ENCODE measurements at places on chromosomes 5 and 9.

- no peak for DNase-seq
Measured at GRCh38 chr5:149604321-149604720, 23.0 kb downstream of the ARHGEF37 start.

GRCh38 chr9:127676638-127677037 is 30.1 kb upstream of the CFAP157 start:
- no peak for DNase-seq

DNA sequence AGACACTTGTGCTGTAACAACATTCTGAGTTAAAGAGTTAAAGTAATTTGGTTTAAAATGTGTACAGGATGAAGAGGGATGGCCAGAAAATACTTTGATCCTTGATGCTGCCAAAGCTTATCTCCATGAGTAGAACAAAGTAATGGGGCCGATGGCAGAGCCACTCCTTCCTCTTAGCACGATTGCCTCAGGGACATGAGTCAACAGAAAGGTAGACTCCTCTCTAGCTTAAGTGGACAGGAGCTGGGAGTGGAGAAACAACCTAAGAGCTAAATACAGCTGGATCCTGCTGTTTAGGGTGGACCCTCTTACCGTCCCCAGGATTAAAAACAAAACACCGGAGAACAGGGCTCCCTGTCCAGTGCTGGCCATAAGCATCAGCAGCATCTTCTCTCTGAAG is 267.3 kb downstream of the IRX1 start:
- no peak for DNase-seq

DNA sequence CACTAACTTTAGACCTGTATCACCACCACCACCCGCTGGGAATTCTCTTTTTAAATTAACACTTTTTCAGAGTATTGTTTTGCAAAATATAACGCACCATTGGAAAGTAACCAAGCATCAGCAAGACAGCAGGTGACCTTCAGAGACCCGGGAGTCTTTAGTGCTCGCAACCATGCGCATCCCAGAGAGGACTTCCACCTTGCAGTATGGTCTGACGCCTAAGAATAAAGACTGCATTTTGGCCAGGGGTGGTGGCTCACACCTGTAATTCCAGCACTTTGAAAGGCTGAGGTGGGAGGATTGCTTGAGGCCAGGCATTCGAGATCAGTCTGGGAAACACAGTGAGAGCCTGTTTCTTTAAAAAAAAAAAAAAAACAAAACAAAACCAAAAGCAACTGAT is 113.8 kb downstream of the MED27 start:
- no peak for DNase-seq

- no peak for DNase-seq
Measured at GRCh38 chr5:131064669-131065371, 100.2 kb downstream of the HINT1 start.

DNA sequence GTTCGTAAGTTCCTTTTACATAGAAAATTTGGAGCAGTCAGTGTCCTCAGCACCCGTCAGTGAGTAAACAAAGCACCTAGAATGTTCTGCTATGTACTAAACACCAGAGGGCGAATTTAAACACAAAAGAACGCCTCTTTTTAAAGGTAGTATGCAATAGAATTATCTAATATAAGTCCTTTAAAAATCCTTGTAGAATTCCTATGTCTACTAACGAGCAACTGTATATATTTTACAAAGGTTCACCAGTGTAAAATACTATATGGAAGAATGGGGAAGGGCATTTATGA is 499 bp upstream of the TMEM232 start:
- DNase-seq = no peak

DNA sequence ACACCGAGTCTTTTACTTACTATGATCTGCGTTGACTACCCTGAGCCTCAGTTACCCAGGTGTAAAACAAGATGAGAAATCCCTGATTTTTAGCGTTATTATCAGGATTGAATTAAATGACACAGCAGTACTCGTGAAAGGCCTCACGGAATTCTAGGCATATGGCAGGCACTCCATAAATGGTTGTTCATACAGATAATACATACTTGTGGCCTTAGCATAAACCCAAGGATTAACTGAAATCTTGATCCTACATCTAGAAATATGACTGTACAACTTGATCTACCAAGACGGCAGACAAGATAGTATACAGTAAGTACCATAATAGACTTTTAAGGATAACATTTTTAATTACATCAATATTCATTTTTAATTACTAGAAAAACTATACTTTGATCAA is 409.8 kb downstream of the BNC2 start:
- DNase-seq = no peak

DNA sequence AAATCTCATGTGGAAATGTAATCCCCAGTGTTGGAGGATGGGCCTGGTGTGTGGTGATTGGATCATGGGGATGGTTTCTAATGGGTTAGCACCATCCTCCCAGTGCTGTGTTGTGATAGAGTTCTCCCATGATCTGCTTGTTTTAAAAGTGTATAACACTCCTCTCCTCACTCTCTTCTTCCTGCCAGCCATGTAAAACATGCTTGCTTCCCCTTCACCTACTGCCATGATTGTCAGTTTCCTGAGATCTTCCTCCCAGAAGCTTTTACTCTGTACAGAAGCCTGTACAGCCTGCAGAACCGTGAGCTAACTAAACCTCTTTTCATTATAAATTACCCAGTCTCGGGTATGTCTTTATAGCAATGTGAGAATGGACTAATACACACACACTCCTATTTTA is 499.1 kb downstream of the RASEF start:
- DNase-seq = no peak

GRCh38 chr5:83711982-83712601 is 8.6 kb downstream of the HAPLN1 start:
- peak; percentile 41 for DNase-seq

- no peak for DNase-seq
Measured at GRCh38 chr5:171433982-171434676, 14.7 kb downstream of the FGF18 start.

DNA sequence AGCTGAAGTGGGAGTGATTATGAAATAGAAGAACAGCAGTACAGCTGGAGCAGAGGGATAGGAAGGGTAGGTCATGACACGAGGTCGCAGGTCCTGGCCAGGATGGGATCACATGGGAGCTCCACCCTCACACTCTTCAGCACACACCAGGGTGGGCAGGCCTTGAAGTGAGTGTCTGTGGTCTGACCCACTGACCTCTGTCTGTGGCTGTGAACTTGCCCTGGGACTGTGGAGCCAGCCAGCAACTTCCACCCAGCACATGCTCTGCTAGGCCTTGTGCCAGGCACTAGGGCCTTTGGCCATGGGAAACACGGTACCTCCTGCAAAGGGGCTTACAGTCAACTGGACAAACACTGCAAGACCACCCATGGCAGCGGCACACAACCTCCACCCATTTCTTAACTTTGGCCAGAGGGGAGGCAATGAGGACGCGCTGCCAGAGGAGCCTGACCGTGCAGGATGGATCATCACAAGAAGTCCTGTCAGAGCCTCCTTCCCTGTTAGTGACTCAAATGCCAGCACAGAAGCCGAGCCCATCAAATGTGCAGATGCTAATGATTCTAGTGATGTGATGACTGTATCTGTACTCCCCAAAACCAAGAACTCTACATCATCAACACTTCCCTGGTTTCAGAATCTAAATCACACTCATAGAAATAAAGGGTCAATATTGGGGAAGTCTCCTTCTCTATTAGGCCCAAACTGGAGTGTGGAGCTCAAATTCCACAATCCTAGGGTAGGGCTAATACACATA is 113.6 kb downstream of the DPYSL3 start:
- no peak for DNase-seq
